NT2/D1 (cell line): ENCODE measurements at places on chromosomes 1 and 21.

DNA sequence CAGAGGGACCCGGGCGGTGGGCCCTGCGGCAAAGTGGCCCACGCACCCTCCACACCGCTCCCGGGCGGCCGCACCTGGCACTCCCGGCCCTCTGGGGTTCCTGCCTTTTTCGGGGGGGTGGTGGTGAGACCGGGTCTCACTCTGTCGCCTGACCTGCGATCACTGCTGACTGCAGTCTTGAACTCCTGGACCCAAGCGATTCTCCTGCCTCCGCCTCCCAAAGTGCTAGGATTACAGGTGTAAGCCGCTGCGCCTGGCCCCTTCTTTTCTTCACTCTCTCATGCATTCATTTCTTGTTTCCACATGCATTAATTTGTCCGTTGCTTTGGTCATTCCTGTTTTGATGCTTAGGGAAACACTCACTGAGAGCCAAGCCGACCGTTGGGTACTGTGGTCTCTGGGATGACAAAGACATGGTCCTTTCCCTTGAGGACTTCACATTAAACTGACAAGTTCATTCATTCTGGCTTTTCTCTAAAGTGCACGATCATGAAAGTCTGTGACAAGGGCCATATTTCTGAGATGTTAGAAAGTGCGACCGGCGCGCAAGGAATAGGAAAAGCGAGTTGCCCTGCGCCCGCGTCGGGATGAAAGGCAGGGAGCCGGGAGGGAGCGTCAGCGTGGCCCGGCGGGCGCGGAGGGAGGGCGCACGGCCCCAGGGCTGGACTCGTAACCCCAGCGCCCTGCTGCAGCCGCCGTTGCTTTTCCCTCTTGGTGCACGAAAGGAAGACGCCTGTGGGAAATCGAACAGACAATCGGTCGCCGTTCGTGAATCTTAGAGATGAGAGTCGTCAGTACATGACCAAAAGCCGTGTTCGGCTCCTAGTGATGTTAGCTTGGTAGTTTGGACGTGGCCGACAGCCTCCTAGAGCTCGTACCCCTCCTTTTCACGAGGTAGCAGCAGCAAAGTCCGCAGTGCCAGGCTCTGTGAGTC lies 1.0 kb upstream of the MCOLN2 start:
- DNase-seq = peak; percentile 16

DNA sequence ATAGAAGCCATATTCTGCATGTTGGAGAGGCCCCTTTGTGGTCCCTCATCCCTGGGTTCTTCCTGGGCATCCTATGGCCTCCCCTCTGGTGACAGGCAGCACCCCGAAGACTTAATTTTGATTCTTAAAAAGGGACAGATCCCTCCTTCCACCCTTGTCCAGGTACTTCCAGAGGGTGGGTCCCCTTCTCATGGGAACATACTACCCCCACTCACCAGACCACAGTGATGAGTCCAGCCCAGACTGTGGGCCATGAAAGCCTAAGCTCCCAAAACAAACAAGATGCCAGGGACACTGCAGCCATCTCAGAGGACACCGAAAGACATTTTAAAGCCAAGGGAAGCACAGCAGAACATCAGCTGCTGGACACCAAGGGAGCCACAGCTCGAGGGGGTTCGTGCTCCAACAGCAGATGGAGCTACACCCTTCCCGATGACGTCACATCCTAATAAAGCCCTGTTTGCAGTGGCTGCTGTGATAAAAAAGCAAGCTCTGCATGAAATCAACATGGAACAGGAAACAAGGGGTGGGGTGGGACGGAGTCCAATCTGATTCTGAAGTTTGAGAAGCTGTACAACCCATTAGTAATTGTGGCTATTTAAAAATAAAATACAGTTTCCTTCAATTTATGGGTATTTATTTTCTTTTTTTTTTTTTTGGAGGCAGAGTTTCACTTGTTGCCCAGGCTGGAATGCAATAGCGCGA lies 32.4 kb downstream of the GNB1 start:
- peak; percentile 20 for DNase-seq

- no peak for DNase-seq
Measured at GRCh38 chr1:154954541-154954940, 1.4 kb downstream of the PBXIP1 start.

DNA sequence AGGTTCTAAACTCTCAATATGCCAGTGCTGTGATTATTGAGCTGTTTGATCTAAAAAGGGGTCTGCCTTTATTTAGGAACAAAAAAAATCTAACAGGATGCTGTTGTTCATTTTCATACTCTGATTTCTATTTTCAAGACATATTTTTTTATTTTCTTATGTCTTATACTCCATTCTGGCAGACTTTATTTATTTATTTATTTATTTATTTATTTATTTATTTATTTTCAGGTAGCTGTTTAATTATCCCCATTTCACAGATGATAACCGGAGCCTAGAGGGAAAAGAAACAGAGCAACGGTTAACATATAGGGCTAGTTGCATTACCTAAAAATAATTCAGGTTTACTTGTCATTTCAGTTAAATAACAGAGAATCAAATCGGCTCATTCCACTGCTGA lies 174.4 kb downstream of the CENPF start:
- DNase-seq = no peak
